ENCODE measurements at places on chromosomes 16 and 17. TPM values are rescaled to one million over a fixed set of nuclear protein-coding genes. Genes with fewer than 3 reads are reported as not detected.

Gene GGNBP2
- 57.7 TPM for total RNA-seq

Gene NXPH3
- 2.0 TPM for total RNA-seq

Gene BEAN1
- total RNA-seq, result 13.2 TPM

Gene TOX3
- not detected for total RNA-seq

Gene CAPNS2
- 0.98 TPM for total RNA-seq

Data from placental epithelial cell (primary cell).